ENCODE measurements at places on chromosomes 1 and 21.

DNA sequence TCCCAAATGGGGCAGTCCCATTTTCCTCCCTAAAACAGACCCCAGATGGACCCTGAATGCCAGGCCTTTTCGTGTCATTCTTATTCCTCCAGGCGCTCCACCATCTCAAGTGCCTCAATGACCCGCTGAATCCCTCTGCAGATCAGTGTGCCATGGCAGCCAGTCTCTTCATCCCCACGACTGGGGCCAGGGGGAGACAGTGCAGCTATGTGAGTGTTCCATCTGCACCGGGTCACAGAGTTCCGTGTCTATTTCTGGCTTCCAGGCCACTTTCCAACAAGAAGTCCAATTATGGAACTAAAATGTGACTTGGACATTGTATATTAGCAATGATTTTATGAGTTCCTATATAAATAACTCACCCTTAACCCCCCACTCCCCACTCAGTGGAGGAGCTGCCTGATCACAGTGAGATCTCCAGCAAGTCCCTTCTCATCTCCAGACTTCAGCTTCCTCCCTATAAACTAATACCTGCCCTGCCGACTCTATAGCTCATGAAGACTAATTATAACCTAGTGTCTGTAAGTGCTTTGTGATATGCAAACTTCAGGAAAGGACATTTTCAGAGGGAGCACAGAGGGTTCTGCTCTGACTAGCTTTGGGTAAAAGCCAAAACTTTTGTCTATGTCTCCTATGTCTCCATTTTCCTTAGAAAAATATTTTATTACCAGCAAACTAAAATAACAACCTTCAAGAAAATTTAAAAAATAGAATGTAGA lies 56.3 kb upstream of the NFASC start:
- no peak for DNase-seq

GRCh38 chr1:153534925-153535241 lies 908 bp downstream of the S100A6 start:
- no peak for DNase-seq

DNA sequence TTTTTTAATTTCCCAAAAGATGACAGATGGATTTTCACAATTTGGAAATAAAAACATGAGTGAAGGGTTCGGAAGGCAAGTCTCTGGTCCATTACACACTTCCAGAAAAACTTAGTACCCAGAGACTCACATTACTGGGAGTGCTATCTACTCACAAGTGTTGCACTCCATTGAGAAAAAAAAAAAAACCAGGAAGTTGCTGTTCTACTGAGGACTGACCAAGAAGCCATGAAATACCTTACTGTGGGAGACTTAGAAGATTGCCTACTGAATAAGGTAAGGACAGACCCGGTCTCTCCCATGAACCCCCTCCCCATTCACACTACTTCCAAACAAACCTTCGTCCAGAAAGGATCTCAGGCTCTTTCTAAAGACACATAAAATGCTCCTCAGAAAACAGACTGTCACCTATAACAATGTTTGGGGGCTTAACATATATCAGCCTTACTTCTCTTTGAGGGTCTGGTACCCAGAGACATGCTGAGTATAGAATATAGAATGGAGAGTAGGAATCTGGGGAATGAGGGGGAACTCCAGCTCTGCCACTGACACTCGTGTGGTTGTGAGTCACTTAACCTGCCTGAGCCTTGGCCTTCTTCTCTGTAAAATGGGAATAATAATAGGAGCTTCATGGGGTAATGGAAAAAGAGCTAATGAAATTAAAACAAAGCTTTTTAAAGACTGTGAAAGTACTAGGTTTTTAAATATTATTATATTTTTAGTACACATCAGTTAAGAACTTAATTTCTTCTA lies 1.4 kb downstream of the MAB21L3 start:
- DNase-seq, result no peak

- no peak for DNase-seq
Observed at GRCh38 chr1:61825393-61825792, 83.1 kb downstream of the PATJ start.

DNA sequence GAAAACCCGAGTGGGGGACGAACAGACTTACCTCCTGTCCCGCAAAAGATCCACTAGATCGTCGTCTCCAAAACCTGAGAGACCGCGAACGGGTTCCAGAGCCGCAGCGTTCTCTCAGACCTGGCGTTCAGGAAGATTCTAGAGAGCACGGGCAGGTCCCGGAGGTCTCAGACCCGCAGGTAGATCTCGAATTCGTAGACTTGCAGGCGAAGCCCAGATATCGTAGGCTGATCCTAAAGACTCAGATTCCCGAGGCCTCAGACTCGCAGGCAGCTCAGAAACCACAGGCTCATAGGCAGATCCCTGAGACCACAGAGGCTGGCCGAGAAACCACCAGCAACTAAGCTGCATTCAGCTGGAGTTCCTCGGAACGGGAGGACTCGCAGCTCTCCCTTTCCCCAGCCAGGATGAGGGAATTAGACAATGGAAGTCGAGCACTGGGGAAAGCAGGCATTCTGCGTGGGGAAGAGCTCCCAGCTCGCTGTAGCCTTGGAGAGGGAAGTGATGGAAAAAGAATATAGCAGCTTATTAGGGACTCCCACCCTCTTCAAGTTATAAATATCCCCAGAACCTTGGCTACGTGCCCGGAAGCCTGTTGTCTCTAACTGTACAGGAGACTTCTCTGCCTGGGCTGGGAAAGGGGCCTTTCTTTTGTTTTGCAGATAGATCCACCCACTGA lies at the start of gene ZNF436:
TSS of gene ZNF436 (minus strand) at position 502 of the 679 bp plus-strand sequence. CDS start 1,831 bp downstream, outside the sequence.
- DNase-seq, result peak; percentile 52

- DNase-seq, result peak; percentile 10
Observed at GRCh38 chr1:220748089-220748934, at the start of gene MTARC2. Gene MTARC2 (plus strand): TSS chr1:220748322. CDS start chr1:220748532, 210 bp downstream.

DNA sequence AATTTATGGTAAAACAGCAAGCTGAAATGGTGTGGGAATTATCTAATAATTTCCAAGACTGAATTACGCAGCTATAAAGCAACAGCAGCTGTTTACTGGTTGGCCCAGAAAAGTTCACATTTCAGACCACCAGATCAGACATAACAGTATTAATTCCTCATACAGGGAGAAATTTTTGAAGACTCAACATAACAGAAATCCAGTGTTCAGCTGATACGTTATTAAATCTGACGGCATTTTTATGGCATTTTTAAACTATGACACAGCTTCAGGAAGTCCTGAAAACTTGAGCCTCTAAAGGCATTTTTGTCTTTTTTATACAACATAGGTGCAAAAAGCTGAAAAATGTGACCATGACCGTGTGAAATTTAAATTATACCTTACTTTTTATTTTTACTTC lies 91.2 kb downstream of the APP start:
- no peak for DNase-seq

- DNase-seq, result no peak
Observed at GRCh38 chr21:42287193-42288083, 27.8 kb downstream of the TFF3 start.

GRCh38 chr1:168089979-168090337 lies 46.8 kb downstream of the GPR161 start:
- no peak for DNase-seq

DNA sequence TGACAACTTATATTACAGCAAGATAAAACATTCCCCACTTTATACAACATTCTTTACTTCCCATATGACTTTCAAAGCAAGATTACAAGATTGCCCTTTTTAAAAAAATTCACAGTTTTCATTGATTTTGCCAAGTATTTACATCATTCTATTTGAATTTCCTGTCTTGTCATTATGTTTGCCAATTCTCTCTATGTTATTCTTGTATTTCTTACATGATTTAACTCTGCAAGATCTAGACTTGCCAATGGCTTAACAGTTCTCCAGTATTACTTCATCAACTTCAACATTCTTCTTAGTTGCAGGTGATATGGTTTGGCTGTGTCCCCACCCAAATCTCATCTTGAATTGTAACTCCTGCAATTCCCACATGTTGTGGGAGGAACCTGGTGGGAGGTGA lies 31.6 kb downstream of the FMO4 start:
- DNase-seq, result no peak

GRCh38 chr1:212952641-212952976 lies 2.3 kb downstream of the VASH2 start:
- DNase-seq, result no peak

- DNase-seq, result peak; percentile 54
Observed at GRCh38 chr1:204074274-204075138, 1.6 kb downstream of the SOX13 start.

DNA sequence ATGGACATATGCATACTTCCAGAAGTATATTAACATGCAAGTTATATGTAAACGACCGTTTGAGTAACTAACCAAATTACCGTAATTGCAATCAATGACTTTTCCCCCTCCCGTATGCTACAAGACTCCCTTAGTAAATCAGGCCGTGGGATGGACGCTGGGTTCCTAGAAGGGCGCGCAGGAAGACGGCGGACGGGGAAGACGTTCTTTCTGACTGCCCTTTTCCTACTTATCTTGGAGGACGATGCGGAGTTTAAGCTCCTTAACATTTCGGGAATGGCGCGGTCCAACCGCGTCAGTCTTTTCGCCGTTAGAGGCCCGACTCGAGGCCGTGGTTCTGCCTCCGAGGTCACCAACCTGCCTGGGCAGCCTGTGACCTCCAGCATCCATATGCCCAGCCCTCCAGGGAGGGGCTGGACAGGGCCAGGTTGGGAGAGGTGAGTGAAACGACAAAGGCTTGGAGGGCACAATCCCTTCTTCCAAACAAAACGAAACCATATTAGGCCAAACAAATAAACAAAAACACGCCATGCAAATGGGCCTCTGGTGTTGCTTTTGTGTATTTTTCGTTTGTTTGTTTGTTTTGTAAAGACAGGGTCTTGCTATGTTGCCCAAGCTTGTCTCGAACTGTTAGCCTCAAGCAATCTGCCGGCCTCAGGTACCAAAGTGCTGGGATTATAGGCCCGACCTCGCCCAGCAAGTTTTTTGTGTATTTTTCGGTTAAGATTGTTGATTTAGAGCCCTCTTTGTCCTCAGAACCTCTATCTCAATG lies 873 bp upstream of the PI4KB start:
- DNase-seq, result no peak

GRCh38 chr1:66580081-66580480 lies 46.1 kb downstream of the SGIP1 start:
- no peak for DNase-seq

DNA sequence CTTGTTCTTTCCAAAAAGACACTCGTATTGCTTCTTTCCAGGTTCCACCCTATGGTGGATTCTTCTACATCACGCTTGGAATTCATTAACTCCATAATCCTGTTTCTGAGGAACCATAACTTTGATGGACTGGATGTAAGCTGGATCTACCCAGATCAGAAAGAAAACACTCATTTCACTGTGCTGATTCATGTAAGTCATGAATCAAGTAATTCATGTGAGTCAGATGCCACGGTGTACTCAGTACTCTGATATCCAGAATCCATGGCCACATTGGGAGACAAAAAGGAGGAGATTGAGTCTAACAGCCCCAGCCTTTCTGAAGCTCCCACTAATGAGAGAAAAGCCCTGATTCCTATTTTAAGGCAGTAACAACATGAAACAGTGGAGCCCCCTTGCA lies 7.4 kb downstream of the CHI3L2 start:
- peak; percentile 85 for DNase-seq

GRCh38 chr1:168342572-168343280 lies 62.0 kb downstream of the TBX19 start:
- DNase-seq, result peak; percentile 50

DNA sequence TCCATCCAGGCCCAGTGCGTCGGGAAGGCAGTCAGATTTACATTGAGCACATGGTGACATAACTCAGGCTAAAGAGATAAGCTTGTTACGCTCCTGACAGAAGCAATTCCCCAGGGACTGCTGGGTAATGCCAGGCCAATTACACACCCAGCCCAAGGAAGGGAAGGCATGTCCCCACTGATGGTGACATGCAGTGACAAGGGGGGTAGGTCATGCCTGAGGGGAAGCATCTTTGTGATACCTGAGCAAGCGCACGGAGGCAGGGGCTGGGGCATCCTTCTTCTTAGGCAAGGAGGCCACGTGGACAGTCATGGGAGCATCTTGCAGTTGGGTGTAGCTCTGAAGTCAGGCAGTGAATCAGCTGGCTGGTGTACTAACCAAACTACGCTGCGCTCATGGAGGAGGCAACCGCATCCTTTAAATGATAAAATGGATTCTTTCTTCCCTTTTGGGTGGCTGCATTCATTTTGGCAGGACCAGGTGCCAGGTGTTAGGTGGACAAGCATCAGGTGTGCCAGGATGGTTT lies 39.6 kb upstream of the GRIK3 start:
- no peak for DNase-seq

GRCh38 chr1:25051906-25052305 lies 121.8 kb upstream of the RUNX3 start:
- DNase-seq, result no peak

GRCh38 chr1:235923466-235924021 lies 56.8 kb upstream of the LYST start:
- DNase-seq, result no peak

- DNase-seq, result no peak
Observed at GRCh38 chr1:1083416-1084371, 9.6 kb upstream of the RNF223 start.

DNA sequence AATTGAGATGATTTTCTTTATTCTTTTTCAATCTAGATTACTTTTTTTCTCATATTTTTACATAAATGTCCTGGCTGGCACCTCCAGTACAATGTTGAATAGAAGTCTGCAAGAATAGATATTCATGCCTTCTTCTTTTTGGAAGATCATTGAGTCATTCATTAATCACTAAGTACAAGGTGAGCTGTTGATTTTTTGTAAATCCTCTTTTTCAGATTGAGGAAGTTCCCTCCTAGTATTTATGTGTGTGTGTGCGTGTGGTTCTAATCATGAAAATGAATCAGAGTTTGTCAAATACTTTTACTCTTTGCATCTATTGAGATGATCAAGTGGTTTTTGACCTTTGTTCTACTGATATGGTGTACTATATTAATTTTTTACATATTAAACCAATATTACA lies 859.3 kb downstream of the KCNT2 start:
- DNase-seq, result peak; percentile 44

DNA sequence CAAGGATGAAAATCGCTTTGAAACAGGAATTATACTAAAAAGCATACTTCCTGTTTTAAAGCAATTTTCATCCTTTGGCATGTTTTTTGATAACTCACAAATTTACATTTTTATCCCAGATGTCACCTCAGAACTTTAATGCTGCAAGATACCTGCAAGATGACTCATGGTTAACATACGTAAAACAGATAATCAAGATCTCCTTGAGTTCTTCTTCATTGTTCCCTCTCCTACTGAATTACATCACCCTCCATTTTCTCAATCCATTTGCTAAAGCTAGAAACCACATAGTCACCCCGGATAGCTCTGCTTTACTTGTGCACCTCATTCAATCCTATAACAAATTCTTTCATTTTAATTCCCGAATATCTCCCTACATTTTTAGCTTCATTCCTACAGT lies 1114.2 kb downstream of the PLA2G4A start:
- DNase-seq, result peak; percentile 4

- DNase-seq, result no peak
Observed at GRCh38 chr1:197807216-197807615, 31.9 kb upstream of the DENND1B start.

GRCh38 chr1:229186373-229187056 lies 84.4 kb upstream of the RAB4A start:
- no peak for DNase-seq

- no peak for DNase-seq
Observed at GRCh38 chr21:29102791-29103257, 27.6 kb upstream of the MAP3K7CL start.

Data from foreskin keratinocyte (primary cell).